Kidney (tissue), 22 donors: ENCODE measurements at places on chromosomes 6 and 20. TPM values are rescaled to one million over a fixed set of nuclear protein-coding genes. Genes with fewer than 3 reads are reported as not detected.

RNF144B gene
- total RNA-seq, result 153 TPM

DNA sequence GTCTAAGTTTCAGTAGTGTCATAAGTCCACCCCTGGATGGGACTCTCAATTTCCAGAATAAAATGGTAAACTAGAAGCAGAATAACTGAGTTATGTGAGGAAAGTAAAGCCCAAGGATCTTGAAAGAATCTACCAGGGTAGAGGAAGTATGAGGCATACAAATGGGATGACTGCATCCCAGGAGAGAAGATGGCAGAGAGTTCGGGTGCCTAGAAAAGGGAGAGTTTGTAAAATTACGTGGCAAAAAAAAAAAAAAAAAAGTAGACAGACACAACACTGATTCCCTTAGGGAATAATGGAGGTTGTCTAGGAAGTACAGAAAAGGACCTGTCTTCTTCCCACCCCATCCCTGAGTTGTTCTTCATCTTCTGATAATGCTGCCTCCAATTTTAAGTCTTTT, 3.4 kb downstream of the GABBR1 start:
- DNase-seq, result no peak

ATP9A gene
- total RNA-seq, result 40.2 TPM

MMUT gene
- total RNA-seq, result 26.6 TPM

DNA sequence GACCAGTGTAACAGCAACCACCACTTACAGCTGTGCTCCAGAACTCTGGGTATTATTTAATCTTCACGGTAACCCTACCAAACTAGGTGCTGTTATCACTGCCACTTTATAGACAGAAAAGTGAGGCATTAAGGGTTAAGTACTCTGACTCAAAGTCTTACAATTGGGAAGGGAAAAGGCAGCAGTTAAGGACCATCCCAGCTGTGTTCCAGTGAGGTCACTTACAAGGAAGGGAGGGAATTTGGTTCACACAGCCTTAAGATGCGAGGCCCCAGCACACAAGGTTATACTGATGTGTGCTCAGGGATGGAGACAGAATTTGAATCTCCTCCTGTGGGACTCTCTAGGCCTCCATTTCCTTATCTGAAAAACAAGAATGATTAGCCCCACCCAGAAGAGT, 46.7 kb downstream of the TRERF1 start:
- no peak for DNase-seq

PRICKLE4 gene
- total RNA-seq, result 6.5 TPM
